ENCODE measurements at places on chromosomes 3 and 15.

DNA sequence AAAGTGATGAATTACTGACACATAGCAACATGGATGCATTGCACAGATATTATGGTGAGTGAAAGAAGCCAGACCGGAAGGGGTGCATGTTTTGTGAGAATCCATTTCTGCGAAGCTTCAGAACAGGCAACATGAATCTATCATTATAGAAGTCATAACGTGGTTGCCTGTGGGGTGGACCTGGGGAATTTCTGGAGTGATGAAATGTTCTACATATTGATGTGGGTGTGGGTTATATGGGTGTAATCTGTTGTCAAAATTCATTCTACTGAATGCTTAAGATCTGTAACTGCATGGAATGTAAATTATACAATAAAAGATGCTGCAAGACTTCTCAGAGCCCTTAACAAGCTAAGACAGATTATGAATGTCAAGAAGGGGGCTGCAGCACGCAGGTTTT is 25.2 kb upstream of the TSPAN3 start:
- DNase-seq: no peak

DNA sequence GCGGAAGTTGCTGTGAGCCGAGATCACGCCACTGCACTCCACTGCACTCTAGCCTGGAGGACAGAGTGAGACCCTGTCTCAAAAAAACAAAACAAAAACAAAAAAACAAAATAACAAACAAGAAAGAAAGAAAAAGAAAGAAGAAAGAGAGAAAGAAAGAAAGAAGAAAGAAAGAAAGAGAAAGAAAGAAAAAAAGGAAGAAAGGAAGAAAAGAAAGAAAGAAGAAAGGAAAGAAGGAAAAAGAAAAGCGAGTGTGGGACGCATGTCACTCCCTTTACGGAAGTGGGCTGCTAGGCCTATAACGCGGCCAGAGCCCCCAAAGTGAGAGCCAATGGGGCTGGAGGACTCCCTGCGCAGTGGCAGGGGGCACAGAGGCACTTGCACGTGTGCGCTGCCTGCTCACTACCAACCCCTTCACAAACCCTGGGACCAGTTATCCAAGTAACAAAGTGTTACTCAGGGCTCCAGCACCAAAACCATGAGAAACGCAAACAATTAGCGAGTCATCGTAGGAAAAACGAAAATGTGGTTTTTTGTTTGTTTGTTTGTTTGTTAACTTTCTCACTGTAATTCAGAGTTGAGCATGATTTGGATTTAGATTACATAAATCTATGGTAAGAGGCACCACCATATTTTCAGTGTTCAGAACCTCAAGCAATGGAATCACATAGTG is 40.8 kb upstream of the ATP1B3 start:
- no peak for DNase-seq

DNA sequence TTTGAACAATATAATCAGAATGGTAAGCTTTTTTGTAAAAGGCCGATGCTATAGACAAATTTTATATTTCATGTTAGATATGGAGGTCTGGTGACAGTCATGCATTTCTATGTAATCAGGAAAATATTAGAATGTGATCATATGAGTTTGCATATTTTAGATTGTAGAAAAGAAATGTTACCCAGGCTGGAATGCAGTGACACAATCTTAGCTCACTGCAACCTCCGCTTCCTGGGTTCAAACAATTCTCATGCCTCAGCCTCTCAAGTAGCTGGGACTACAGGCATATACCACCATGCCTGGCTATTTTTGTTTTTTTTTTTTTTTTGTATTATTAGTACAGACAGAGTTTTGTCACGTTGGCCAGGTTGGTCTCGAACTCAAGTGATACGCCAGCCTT is 152.0 kb downstream of the LMLN start:
- DNase-seq: no peak

- DNase-seq: no peak
Measured at GRCh38 chr3:186287711-186288110, 74.3 kb downstream of the DGKG start.

DNA sequence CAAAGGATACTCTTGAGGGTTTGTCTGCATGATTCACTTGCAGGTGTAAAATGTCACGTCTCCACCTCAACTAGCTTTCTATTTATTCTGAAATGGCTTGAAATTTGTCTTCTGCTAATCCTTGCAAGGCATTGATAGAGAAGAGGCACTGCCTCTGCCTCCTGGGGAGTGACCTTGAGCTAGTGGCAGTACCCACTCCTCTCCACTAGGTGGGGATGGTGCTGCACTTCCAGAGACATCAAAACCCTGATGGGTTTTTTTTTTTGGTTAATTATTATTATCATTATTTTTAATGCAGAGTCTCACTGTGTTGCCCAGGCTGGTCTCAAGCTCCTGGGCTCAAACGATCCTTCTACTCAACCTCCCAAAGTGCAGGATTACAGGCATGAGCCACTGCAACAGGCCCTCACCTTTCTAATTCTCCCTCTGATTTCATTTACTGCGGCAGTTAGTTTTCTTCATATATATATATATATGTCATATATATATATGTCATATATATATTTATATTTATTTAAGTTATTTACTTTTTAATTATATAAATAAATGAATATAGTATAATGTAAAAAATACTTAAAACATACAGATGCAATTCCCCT is 117.6 kb upstream of the EIF1B start:
- DNase-seq: peak; percentile 60

- no peak for DNase-seq
Measured at GRCh38 chr3:107962946-107963345, 127.9 kb downstream of the CD47 start.

DNA sequence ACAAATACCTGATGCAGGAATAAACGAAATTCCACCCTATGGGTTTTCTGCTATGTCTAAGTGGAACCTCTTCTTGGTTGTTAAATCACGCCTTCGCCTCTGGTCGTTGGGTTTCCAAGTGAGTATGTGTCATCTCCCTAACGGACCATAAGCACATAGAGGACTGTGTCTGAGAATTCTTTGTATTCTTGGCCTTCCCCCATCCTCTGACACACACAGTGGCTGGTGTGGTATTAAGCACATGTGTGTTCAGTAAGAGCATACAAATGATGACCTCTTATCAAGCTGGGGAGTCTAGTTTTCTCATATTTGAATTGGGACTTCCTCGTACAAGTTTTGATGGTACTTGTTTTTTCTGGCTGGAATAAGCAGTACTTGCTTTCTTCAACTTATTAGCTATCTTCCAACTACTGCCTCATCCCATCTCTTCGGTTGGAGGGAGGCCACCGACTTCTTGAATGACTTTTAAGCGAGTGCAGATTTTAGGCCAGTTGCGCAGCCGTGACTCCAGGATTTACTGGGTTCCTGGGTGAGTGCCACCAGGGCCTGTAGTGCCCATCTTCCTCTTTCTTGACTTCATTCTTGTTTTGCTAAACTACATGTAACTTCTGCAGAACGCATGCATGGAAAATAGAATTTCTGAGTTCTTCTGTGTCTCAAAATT is 240.2 kb downstream of the ADAMTS17 start:
- no peak for DNase-seq

- DNase-seq: no peak
Measured at GRCh38 chr3:195015021-195015420, 255.9 kb downstream of the XXYLT1 start.

DNA sequence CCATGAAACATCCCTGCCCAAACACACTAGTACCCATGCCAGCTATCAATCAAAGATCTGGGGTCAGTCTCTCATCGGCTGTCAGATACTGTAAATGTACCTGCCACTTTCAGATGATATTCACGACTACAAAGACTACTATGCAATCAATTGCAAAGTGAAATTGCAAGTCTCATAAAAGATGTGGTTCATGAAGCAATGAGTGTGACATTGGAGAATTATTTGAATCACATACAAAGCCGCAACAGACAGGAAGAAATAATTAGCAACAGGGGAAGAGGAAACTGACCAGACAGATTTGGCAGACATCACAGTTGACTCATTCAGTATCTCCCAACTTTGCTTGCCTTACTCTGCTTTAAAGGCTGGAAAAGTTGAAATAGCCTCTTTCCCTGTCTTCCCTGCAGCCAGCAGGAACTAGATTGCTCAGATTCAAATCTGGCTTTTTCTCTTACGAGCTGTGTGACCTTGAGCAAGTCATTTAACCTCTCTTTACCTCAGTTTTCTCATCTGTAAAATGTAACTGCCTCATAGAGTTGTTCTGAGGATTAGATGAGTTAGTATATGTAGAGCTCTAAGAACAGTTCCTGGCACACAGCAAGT is 95.7 kb upstream of the C3orf80 start:
- DNase-seq: no peak

GRCh38 chr3:13346481-13347389 is 73.4 kb downstream of the NUP210 start:
- peak; percentile 70 for DNase-seq

DNA sequence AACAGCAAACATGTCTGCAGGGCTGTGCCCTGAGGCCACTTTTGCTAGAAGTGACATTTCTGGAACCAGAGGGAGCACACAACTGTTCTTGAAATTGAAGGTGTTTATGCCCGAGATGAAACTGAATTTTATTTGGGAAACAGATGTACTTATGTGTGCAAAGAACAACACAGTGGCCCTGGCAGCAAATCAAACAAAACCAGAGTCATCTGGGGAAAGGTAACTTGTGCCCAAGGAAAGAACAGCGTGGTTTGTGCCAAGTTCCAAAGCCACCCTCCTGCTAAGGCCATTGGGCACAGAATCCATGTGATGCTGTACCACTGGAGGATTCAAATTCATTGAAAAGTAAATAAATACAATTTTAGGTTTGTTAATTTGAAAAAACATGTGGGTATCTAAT is 31.2 kb upstream of the RARRES1 start:
- DNase-seq: no peak

GRCh38 chr3:186986816-186987215 is 56.5 kb downstream of the ST6GAL1 start:
- DNase-seq: no peak

GRCh38 chr15:68228143-68228970 is 1.2 kb downstream of the CLN6 start:
- DNase-seq: peak; percentile 48

- no peak for DNase-seq
Measured at GRCh38 chr3:113166719-113167492, 44.5 kb upstream of the BOC start.

DNA sequence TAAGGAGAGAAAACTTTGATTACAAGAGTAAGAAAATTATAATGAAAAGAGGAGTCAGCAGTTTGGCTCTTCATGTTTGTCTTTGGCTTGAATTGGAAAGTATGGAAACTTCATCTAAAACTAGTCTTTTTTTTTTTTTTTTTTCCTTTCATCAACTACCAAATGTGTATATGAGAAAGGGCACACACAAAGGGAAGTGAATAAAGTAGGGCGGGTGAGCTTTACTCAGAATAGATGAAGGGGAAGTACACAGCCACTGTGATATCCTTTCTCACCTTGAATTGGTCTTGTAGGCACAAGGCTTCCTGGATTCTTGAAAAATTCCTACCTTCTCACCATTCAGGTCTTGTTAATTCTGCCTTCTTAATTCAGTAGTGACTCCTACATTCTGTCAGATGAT is 652.3 kb upstream of the KCNMB2 start:
- no peak for DNase-seq
